M059J (cell line): ENCODE measurements at places on chromosomes 6 and 20.

GRCh38 chr6:79684876-79685275 lies 53.7 kb downstream of the SH3BGRL2 start:
- DNase-seq: no peak

- no peak for DNase-seq
Measured at GRCh38 chr6:24076011-24076410, 50.0 kb upstream of the NRSN1 start.

- no peak for DNase-seq
Measured at GRCh38 chr6:26016963-26017631, 54.5 kb downstream of the TRIM38 start.

DNA sequence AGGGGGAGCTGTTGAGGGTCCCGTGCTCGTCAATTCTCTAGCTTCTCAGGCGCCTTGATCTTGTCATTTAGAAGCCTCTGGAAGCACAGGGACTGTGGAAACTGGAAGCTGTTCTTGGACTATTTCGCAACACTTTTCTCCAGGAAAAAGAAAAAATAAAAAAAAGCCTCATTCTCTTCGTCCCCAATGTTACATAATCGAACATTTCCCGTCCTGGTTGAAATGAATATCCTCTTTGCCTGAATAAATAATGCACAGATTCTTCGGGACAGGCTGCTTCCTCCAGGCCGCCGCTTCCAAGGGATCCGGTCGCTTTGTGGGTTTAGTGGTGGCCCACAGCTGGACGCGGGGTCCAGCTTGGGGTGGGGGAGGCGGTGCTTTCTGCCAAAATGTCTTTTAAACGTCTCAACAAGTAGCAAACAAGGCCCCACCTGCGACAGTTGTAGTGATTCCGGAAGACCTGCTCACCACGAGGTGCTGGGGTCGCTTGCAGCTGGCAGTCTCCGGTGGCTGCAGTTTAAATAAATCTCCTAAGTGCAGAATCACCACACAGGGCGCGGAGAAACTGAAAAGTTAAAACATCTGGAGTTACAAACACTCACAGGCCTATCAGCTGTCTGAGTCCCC lies 125.9 kb upstream of the ESR1 start:
- no peak for DNase-seq

- no peak for DNase-seq
Measured at GRCh38 chr20:62138912-62139311, 4.3 kb downstream of the PSMA7 start.

GRCh38 chr6:68719761-68720160 lies 84.7 kb downstream of the ADGRB3 start:
- no peak for DNase-seq

DNA sequence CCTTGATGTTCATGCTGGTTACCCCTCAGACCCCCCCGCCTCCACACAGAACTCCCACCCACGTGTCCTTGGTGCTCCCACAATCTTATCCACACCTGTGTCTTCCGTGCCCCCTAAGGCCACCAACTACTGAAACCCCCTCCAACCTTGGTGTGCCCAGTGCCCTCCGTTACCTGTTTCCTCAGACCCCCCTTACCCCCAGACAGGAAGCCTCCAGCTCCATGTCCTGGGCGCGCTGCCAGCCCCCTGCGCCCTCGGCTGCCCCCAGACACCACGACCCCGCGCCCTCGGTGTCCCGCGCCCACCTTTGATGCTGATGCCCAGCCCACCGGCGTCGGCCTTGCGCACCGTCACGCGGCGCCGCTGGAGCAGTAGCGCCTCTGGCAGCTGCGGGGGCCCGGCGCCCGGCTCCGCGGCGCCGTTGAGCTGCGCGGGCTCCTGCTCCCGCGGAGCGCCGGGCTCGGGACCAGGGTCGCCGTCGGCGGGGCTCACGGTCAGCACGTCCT lies 504 bp downstream of the SNTA1 start:
- no peak for DNase-seq
